ENCODE measurements at places on chromosomes 1 and 21. TPM values are rescaled to one million over a fixed set of nuclear protein-coding genes. Genes with fewer than 3 reads are reported as not detected.
A peak's percentile ranks its signal among the peaks of the same experiment; 100 is the strongest.

The ALPL gene
- 2.9 TPM for total RNA-seq

The DCST1 gene
- 0.44 TPM for total RNA-seq

The TAF13 gene
- 25.8 TPM for total RNA-seq

The HSPB7 gene
- 19.0 TPM for total RNA-seq

The ERICH3 gene
- total RNA-seq = 0.29 TPM

GRCh38 chr1:55286856-55287602, 71.9 kb upstream of the USP24 start:
- no peak overlapping the region for H3K4me3 ChIP-seq
- no peak for DNase-seq
- H3K27ac ChIP-seq = peak overlapping the region; percentile 29
- H3K27me3 ChIP-seq = no peaks in the 10 kb centered on the region
- no peaks in the 10 kb centered on the region for H3K36me3 ChIP-seq

DNA sequence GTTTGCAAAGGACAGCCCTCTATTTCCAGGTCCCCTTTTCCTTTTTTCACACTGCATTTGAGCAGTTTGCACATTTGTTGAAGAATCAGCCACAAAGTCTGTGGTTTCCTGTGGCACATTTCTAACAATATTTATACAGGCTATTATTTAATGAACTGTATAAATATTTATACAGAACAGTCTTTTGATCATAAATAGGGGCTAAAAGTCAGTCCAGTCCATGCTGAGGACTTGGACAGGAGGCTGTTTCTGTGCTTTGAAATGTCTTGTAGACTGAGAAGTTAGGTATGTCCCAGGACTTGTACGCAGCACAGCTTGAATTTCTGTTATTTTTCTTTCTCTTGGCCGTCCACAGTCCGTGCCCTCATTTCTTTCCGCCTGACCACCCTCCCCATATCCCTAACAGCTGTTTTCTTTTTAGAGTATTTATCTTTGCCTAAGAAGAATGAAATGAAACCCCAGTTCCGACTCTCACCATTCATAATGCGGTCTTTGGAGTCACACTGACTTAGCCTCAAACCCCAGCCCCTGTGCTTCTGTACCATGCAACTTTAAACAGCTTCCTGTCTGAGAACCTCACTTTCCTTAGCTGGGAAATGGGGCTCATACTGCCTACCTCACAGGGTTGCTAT, 19.7 kb downstream of the FGGY start:
- no peaks in the 10 kb centered on the region for H3K27me3 ChIP-seq
- no peaks in the 10 kb centered on the region for H3K36me3 ChIP-seq
- H3K4me1 ChIP-seq = no peaks in the 10 kb centered on the region
- H3K27ac ChIP-seq = peak overlapping the region; percentile 1
- DNase-seq = no peak

GRCh38 chr1:234823191-234824176, 213.5 kb upstream of the IRF2BP2 start:
- H3K27me3 ChIP-seq = no peaks in the 10 kb centered on the region
- H3K4me1 ChIP-seq = no peaks in the 10 kb centered on the region
- no peak for DNase-seq
- H3K36me3 ChIP-seq = no peaks in the 10 kb centered on the region

- H3K27ac ChIP-seq = no peak overlapping the region
- H3K4me1 ChIP-seq = no peaks in the 10 kb centered on the region
- no peak for DNase-seq
- no peaks in the 10 kb centered on the region for H3K36me3 ChIP-seq
- no peaks in the 10 kb centered on the region for H3K27me3 ChIP-seq
These were observed 125.9 kb downstream of the RHOU start for GRCh38 chr1:228860911-228861831.

DNA sequence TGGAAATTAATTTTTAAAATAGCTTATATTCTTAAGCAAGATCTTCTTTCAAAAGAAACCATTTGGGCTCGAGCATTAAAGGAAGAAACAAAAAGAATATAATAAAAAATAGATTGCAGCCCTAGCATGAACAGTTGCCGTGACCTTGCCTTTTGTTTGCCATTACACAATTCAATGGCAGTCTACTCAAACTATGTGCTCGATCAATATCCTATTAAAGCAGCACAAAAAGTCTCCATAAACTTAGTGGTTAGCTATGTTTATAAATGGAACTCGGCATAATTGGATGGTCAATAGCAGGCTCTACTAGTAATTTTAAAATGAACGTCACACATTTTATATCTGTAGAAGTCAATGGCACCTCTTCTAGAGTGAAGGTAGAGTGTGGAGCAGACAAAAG, 256.5 kb downstream of the NFIA start:
- H3K27me3 ChIP-seq = no peaks in the 10 kb centered on the region
- DNase-seq = no peak
- H3K4me1 ChIP-seq = no peaks in the 10 kb centered on the region
- H3K27ac ChIP-seq = peak overlapping the region; percentile 21
- H3K36me3 ChIP-seq = no peaks in the 10 kb centered on the region

DNA sequence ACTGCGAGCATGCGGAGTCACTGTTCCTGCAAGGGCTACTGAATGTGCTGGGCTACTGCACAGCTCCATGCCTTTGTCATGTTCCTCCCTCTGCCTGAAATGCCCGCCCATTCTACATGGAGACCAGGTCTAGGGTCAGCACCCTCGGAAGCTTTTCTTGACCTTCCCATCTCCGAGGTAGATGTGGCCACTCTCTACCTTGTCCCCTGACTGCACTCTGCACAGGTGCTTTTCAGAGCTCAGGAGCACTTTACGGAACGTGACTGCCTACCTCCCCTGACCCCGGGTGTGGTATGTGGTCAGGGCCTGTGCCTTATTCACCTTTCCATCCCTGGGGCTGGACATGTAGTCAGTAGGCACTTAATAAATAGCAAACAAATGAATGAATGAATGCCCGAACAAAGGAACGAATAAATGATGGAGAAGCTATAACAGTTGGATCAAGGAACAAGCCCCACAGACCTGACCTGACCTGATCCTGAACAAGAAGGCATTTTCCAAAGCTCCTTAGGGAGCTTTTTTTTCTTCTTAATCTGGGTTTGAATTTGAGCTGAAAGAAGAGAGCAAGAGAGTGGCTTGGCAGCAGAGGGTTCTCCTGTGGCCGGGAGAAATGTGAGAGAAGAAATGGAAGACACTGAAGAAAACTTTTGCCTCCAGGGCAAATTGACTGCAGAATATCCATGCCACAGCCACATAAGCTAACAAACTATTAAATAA, 7.9 kb downstream of the RD3 start:
- no peak for DNase-seq
- H3K4me1 ChIP-seq = no peaks in the 10 kb centered on the region
- H3K27ac ChIP-seq = no peak overlapping the region
- no peaks in the 10 kb centered on the region for H3K36me3 ChIP-seq

GRCh38 chr1:61183471-61184039, 101.2 kb downstream of the NFIA start:
- DNase-seq = peak; percentile 58
- H3K36me3 ChIP-seq = no peaks in the 10 kb centered on the region
- H3K4me1 ChIP-seq = peaks cover 3% of the 10 kb centered on the region
- peak overlapping the region; percentile 87 for H3K27ac ChIP-seq
- H3K4me3 ChIP-seq = peak overlapping the region; percentile 40

DNA sequence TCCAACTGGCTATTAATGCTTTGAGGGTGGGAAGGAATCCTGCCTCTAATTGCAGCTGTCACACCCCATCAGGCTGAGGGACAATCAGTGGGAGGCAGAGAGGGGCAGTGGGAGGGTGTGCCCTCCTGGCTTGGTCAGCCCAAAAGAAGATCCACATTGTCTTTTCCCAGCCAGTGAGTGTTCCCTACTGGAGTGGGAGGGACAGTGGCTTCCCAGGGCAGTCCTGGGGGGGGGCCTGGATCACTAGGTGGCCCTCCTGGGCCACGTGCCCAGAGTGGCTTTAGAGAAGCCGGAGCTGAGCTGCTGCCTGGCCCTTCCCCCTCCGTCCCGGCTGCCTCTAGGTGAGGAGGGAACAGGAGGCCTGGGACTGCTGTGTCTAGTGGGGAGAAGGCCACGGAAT, 14.0 kb downstream of the INKA2 start:
- no peak for DNase-seq
- H3K4me1 ChIP-seq = no peaks in the 10 kb centered on the region
- no peaks in the 10 kb centered on the region for H3K36me3 ChIP-seq
- no peak overlapping the region for H3K4me3 ChIP-seq
- H3K27ac ChIP-seq = no peak overlapping the region
- H3K27me3 ChIP-seq = no peaks in the 10 kb centered on the region

- H3K4me1 ChIP-seq = no peaks in the 10 kb centered on the region
- DNase-seq = no peak
- H3K36me3 ChIP-seq = no peaks in the 10 kb centered on the region
- no peaks in the 10 kb centered on the region for H3K27me3 ChIP-seq
- H3K4me3 ChIP-seq = no peak overlapping the region
- no peak overlapping the region for H3K27ac ChIP-seq
These were observed 78.7 kb downstream of the TYW3 start for GRCh38 chr1:74811436-74812179.

- H3K36me3 ChIP-seq = no peaks in the 10 kb centered on the region
- no peaks in the 10 kb centered on the region for H3K27me3 ChIP-seq
- no peaks in the 10 kb centered on the region for H3K4me1 ChIP-seq
- no peak for DNase-seq
- H3K4me3 ChIP-seq = no peak overlapping the region
These were observed 85.5 kb upstream of the CACNA1E start for GRCh38 chr1:181397845-181398244.

- no peak for DNase-seq
- H3K27me3 ChIP-seq = no peaks in the 10 kb centered on the region
- no peak overlapping the region for H3K4me3 ChIP-seq
- H3K4me1 ChIP-seq = peaks cover 5% of the 10 kb centered on the region
- no peaks in the 10 kb centered on the region for H3K36me3 ChIP-seq
- peak overlapping the region; percentile 75 for H3K27ac ChIP-seq
These were observed 28.1 kb upstream of the WASF2 start for GRCh38 chr1:27517907-27518718.

- H3K27ac ChIP-seq = no peak overlapping the region
- no peaks in the 10 kb centered on the region for H3K36me3 ChIP-seq
- H3K4me3 ChIP-seq = no peak overlapping the region
- no peak for DNase-seq
- H3K27me3 ChIP-seq = no peaks in the 10 kb centered on the region
These were observed 72.2 kb upstream of the SELENON start for GRCh38 chr1:25727635-25728286.

- H3K4me1 ChIP-seq = no peaks in the 10 kb centered on the region
- H3K4me3 ChIP-seq = no peak overlapping the region
- no peaks in the 10 kb centered on the region for H3K27me3 ChIP-seq
- no peak for DNase-seq
- H3K27ac ChIP-seq = no peak overlapping the region
- no peaks in the 10 kb centered on the region for H3K36me3 ChIP-seq
These were observed 101.7 kb downstream of the NR5A2 start for GRCh38 chr1:200128944-200129879.
